ENCODE measurements at places on chromosomes 16 and 17.
A peak's percentile ranks its signal among the peaks of the same experiment; 100 is the strongest.

GRCh38 chr16:88274847-88275246 is 107.9 kb upstream of the ZNF469 start:
- no peak for DNase-seq

DNA sequence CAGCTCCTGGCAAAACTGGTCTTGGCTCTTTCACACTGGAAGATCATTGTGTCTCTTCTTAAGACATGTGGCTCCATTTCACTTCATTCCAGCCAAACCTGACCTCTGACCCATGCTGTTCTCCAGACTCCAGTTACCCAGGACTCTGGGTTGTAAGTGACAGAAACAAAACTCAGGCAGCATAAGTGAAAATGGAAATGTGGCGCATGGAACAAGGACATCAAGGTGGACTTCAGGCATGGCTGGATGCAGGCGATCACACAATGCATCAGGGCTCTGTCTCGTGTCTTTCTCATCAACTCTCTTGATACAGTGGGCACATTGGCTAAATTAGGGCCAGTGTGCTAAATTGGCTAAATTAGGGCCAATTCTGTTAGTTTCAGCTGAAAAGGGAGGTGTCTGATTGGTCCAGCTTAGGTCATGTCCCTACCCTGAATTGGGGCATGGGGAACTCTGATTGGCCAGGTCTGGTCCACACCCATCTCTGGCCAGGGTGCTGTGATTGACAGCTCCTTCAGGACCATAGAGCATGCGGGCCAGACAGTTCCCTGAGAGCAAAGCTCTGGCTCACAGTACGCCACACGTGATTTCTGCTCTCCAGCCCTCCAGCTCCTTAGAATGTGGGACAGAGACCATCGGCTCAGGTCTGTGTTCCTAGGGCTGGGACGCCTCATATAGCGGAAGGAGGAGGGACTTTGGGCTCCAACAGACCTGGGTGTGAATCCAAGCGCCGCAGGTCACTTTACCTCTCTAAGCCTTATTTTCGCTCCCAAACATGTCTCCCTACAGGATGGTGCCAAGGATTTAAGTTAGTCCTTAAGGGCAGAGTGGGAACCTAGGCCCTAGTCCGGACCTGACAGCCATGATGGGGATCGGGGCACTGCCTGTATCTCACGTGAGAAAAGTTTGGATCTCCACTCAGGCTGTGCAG is 17.5 kb downstream of the SOCS1 start:
- DNase-seq: no peak

- no peak for DNase-seq
Observed at GRCh38 chr16:30958175-30959079, 873 bp downstream of the SETD1A start.

- no peak for DNase-seq
Observed at GRCh38 chr16:59988591-59988990, 1254.5 kb upstream of the GOT2 start.

- DNase-seq: no peak
Observed at GRCh38 chr17:45096141-45096540, 35.0 kb downstream of the NMT1 start.

- no peak for DNase-seq
Observed at GRCh38 chr17:60579090-60579489, 20.9 kb upstream of the PPM1D start.

- no peak for DNase-seq
Observed at GRCh38 chr16:31138621-31139578, 3.4 kb upstream of the PRSS8 start.

DNA sequence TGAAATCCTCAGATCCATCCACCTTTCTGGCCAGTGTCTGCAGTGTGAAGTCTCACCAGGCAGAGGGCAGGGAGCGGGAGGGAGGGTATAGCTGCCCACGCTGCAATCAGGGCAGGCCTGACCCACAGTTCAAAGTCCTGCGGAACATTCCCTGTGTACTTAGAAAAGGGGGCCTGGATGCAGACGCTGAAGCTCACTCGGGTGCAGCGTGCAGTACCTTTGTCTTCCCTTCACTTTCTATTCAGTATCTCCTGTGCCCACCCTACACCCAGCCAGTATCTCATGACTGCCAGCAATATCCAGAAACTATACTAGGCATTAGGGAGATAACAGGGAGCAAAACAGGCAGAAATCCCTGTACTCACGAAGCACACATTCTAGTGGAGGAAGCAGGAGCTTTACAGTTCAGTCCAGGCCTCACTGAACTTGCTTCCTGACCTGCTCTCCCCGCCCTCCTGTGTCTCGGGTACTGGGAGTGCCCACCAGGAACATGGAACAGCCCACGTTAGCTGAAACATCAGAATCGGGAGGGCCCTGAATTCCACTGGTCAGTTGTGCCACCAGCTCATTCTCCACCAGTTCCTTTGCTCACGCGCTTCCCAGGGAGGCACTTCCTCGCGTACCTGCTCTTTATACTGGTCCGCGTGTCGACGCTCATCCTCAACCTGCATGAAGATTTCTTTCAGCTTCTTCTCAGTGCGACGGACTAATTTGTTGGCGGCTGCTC is 42.2 kb downstream of the NDEL1 start:
- no peak for DNase-seq

DNA sequence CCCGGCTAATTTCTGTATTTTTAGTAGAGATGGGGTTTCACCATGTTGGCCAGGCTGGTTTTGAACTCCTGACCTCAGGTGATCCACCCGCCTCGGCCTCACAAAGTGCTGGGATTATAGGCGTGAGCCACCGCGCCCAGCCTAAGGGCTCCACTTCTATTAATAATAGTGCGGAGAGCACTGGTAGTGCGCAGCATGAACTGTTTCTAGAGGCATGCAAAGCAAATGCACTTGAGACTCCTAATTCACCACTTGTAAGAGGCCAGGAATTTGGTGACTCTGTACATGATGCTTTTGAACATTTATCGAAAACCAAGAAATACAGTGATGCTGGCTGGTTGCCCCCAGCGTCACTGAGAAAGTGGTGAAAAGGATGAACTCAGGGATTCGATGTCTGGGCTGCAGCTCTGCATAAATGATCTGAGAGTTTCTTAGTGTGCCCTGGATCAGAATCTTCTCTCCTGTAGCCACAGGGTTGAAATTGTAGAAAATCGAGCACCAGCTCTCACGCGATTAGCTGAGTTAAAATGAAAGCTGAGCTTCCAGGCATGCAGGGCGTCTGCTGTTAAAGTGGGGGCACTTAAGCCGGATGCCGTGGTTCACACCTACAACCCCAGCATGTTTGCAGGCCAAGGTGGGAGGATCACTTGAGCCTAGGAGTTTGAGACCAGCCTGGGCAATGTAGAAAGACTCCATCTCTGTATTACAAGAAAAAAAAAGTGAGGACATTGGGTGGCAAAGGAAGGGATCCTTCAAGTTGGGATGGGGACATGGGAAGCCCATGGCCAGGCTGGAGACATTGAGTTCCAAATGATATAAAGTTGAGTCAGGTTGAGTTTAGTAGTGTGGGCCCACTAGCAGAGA is 4.8 kb downstream of the RNF213 start:
- no peak for DNase-seq

DNA sequence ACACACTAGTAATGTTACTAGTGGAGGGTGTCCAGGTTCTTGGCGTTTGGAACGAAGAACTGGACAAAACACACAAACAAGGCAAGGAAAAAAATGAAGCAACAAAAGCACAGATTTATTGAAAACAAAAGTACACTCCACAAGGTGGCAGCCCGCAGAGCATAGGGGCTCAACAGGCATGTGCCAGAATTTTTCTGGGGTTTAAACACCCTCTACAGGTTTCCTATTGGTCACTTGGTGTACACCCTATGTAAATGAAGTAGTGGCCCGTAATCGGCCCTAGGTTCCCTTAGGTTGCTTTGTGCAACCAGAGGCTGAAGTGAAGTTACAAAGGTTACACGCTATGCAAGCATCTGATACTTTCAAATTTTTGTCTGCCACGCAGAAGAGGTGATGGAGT is 8.1 kb downstream of the OR2C1 start:
- DNase-seq: no peak

GRCh38 chr16:30985401-30986128 is 558 bp downstream of the HSD3B7 start:
- DNase-seq: no peak

- DNase-seq: no peak
Observed at GRCh38 chr17:17523001-17523730, 27.0 kb upstream of the RASD1 start.

DNA sequence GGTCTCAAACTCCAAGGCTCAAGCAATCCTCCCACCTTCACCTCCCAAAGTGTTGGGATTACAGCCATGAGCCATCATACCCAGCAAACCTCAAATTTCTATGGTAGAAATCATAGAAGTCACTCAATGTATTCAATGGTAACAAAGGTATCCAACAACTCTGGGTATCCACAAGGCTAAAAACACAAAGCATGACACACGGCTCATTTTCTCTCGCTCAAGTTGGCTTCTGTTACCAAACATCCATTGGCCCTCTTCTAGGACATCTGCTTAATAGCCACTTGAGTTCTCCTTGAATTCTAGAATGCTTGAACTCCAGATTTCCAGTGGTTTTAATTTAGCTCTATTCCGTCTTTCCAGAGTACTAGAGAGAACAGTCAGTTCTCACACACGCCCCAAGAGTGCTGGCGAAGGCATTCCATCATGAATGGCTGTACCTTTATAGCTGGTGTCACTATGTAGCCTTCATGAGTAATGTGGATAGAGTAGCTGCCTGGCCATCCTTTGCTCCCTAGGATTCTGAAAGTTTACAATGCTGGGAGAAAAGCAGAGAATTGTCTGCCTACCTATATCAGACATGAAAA is 42.6 kb downstream of the SPAG9 start:
- DNase-seq: no peak

DNA sequence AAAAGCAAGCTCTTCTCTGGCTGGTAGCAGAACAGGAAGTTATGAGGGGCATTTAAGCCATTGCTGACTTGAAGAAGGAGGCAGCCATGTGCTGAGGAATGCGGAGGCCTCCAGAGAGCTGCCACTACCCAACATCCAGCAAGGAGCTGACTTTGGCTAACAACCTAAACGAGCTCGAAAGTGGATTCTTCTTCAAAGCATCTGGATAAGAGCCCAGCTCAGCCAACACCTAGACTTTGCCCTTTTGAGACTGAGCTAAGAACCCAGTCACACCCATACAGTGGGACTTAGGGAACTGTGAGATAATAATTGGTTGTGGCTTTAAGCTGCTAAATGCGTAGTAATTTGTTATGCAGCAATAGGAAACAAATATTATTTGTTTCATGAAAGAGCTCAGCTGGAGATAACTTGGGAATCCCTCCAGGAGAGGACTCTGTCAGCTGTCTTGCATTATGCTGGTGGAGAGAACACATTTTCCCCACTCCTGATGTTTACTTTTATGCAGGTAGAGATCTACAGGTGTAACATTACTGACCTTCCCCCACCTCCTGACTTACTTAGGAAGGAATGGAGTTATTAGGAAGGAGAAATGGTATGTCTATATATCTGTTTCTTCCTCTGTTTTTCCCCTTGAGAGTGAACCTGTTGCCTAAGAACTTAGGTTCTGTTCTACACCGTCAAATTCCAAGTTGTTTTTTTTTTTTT is 52.7 kb upstream of the ZNF629 start:
- no peak for DNase-seq

DNA sequence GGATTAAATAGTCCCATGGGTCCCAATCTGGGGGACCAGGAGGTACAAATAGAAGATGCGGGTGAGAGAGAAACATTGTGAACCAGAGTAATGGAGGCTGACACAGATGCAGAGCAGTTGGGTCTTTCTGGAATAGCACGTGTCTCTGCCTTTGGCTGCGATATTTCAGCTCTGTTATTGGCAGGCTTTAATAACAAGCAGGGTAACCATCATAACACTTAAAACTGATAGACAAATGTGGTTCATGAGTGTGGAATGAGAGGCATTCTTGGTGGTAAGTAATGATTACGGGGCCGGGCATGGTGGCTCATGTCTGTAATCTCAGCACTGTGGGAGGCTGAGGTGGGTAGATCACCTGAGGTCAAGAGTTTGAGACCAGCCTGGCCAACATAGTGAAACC is 110.3 kb downstream of the SNX29 start:
- DNase-seq: no peak

DNA sequence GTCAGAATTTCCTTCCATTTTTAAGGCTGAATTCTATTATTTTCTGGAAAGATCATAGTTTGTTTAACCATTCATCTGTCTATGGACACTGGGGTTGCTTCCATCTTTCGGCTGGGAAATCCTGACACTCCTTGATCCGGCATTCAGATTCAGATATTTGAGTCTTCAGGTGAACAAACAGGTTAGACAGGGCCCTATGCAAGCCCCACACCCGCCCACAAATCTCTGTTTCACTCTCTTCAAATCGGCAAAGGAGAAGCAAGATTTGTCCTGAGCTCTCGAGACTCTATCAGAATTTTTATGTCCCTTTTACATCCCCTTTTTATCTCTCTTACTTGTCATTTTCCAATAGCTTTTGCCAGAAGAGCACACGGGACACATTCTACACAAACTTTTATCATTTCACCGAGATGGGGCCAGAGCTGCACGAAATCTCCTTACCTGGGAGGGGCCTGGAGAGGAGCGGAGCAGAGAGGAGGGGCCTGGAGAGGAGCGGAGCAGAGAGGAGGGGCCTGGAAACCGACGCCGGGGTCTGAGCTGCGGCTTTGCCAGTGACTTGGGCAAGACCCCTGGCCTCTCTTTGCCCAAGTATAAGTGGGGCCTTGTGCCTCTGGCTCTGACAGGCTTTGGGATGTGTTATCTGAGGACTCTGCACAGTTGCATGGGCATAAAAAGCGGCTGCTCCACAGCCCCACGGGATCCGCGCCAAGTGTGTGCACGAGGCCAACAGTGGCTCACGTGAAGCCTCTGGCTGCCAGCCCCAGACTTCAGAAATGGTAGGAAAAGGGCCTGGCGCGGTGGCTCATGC is 54.3 kb upstream of the RBFOX3 start:
- no peak for DNase-seq

- no peak for DNase-seq
Observed at GRCh38 chr17:46978489-46979146, 435 bp downstream of the RPRML start.

- DNase-seq: no peak
Observed at GRCh38 chr16:3988011-3988410, 107.5 kb upstream of the CREBBP start.

- no peak for DNase-seq
Observed at GRCh38 chr16:84036982-84037425, 5.6 kb downstream of the SLC38A8 start.

GRCh38 chr17:33806631-33807030 is 448.5 kb upstream of the CCL2 start:
- no peak for DNase-seq

DNA sequence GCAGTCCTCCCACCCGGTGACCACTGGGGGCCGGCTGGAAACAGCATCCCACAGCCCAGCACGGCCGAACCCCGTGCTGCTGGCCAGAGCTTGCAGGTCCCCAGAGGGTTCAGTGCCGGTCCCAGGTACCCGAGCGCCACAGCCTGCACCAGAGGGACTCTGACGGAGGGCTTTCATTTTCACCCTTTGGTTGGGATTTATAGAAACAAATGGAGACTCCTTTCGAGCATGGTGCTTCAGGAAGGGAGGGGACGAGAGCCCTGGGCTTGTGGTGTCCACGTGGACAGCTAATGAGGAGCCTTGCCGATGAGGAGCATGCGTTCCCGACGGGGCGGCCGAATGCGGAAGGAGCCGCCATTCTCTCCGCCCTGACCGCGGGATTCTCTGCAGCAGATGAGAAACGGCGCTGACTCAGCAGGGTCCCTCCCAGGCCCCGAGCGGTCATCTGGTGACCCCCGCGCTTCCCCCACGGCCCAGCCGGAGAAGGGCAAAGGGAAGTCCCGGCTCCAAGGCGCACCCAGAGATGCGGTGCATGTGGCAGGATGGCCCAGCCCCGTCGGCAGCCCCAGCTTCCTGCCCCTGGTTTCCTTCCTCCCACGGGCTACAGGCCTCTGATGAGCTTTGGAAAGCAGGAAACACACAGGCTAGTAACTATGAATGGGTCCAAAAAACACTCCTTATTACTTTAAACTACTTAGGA is 9.8 kb downstream of the SLC38A10 start:
- peak; percentile 52 for DNase-seq
